ENCODE measurements at places on chromosomes 7 and 10. TPM values are rescaled to one million over a fixed set of nuclear protein-coding genes. Genes with fewer than 3 reads are reported as not detected.

SAMD8 gene
- 55.9 TPM for total RNA-seq

ABCA13 gene
- total RNA-seq: 1.8 TPM

SPDYE2 gene
- 0.27 TPM for total RNA-seq

TMEM273 gene
- 11.9 TPM for total RNA-seq

WIPF3 gene
- 2.7 TPM for total RNA-seq

GALNT17 gene
- 27.0 TPM for total RNA-seq

GIMAP1 gene
- 1.9 TPM for total RNA-seq

ARL3 gene
- total RNA-seq: 21.6 TPM

BCAP29 gene
- total RNA-seq: 112 TPM

ACHE gene
- total RNA-seq: 25.7 TPM

PLEKHS1 gene
- 0.77 TPM for total RNA-seq

PROSER2 gene
- 7.4 TPM for total RNA-seq

GRID2IP gene
- not detected for total RNA-seq

EEPD1 gene
- 21.3 TPM for total RNA-seq

GLCCI1 gene
- 69.4 TPM for total RNA-seq

GPNMB gene
- 110 TPM for total RNA-seq

ADAMTS14 gene
- total RNA-seq: 5.2 TPM

SMKR1 gene
- total RNA-seq: 1.3 TPM

PRKCQ gene
- total RNA-seq: 8.7 TPM

TBXAS1 gene
- 5.9 TPM for total RNA-seq

RRP12 gene
- 19.8 TPM for total RNA-seq

SRRT gene
- total RNA-seq: 88.3 TPM

SERPINE1 gene
- total RNA-seq: 6.8 TPM

NKX1-2 gene
- not detected for total RNA-seq

COL17A1 gene
- total RNA-seq: 17.3 TPM

AKR1B15 gene
- not detected for total RNA-seq

ZC3HAV1L gene
- total RNA-seq: 34.2 TPM

EBF3 gene
- 28.6 TPM for total RNA-seq

NPC1L1 gene
- not detected for total RNA-seq

MACC1 gene
- total RNA-seq: 4.3 TPM
